ENCODE measurements at places on chromosomes 4 and X. TPM values are rescaled to one million over a fixed set of nuclear protein-coding genes. Genes with fewer than 3 reads are reported as not detected.

CT45A6 gene
- not detected for total RNA-seq

- DNase-seq, result no peak
- no peak overlapping the region for H3K4me3 ChIP-seq
- no peaks in the 10 kb centered on the region for H3K4me1 ChIP-seq
- H3K27me3 ChIP-seq, result no peaks in the 10 kb centered on the region
- no peak overlapping the region for H3K27ac ChIP-seq
- H3K36me3 ChIP-seq, result no peaks in the 10 kb centered on the region
Observed at GRCh38 chrX:151621422-151621821, 57.9 kb downstream of the PASD1 start.

DNA sequence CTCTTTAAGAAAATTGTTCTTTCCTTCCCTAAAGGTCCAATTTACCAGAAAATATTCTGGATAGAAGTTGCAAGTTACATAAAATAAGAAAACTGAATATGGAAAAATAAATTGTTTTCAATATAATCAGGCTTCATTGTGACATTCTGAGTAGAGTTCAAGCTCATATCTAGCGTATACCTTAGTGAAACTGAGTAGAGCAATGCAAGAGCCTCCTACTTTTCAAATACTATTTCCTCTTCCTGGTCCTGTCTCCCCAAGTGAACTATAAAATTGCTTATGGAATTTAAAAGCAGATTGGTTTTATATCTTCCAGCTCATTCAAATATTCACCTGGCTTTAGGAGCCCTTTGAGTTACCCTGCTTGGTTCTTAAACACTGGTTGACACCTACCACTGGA, 189.3 kb upstream of the GALNT7 start:
- H3K4me1 ChIP-seq, result peaks cover 11% of the 10 kb centered on the region
- no peak overlapping the region for H3K4me3 ChIP-seq
- H3K36me3 ChIP-seq, result no peaks in the 10 kb centered on the region

IL9R gene
- total RNA-seq, result not detected

MAGEA9B gene
- total RNA-seq, result not detected

GABRG1 gene
- not detected for total RNA-seq

TGIF2LX gene
- not detected for total RNA-seq

DNA sequence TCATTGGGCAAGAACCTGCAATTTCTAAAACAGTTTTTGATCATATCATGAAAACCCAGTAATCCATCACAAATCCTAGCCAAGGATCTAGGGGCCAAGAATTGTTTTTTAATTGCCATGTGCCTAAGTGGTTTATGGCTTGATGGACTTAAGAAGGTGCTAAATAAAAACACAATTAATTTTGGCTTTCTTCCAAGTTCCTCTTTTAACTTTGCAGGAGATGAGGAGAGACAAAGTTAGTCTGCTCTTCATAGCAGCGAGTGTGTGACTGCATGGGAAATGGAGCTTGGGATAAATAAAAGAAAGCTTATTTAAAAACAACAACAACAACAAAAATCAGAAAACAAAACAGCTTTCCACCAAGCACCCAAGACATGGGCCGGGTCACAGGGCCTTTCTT, 41.4 kb downstream of the ARHGEF9 start:
- DNase-seq, result no peak
- H3K27me3 ChIP-seq, result no peaks in the 10 kb centered on the region
- peaks cover 11% of the 10 kb centered on the region for H3K4me1 ChIP-seq
- H3K36me3 ChIP-seq, result no peaks in the 10 kb centered on the region
- no peak overlapping the region for H3K4me3 ChIP-seq

MAGEA11 gene
- not detected for total RNA-seq

- peak; percentile 58 for DNase-seq
- peaks cover 52% of the 10 kb centered on the region for H3K27me3 ChIP-seq
- H3K27ac ChIP-seq, result peak overlapping the region; percentile 14
- H3K36me3 ChIP-seq, result no peaks in the 10 kb centered on the region
- H3K4me3 ChIP-seq, result peak overlapping the region; percentile 6
Observed at GRCh38 chrX:40539214-40540142, 41.3 kb upstream of the ATP6AP2 start.

DNA sequence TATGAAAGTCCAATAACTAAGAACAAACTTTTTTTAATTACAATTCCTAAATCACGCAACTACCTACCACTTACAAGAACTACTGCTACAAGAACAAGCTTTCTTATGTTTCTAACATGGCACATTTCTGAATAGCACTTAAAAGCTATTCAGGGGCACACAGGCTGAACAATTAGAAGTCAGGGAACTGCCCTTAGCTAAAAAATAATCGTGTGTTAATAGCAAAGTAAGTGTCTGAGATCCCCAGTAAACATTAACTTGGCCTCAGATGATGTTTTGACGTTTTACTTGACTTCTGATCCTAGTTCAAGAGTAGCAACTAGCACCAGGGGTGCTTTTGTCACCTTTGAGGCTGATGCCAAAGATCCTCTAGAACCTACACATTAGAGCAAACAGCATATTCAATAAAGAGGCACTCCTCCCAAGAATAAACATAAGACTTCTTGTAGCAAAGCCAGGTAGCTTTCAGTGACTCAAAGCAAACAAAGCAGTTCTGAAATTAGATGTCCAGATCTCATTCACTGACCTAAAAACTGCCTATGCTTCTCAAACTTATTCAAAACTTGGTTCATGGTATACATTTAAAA, 16.2 kb downstream of the SPOCK3 start:
- no peak overlapping the region for H3K4me3 ChIP-seq
- no peaks in the 10 kb centered on the region for H3K36me3 ChIP-seq
- no peak overlapping the region for H3K27ac ChIP-seq
- H3K27me3 ChIP-seq, result no peaks in the 10 kb centered on the region

PF4V1 gene
- not detected for total RNA-seq

DNA sequence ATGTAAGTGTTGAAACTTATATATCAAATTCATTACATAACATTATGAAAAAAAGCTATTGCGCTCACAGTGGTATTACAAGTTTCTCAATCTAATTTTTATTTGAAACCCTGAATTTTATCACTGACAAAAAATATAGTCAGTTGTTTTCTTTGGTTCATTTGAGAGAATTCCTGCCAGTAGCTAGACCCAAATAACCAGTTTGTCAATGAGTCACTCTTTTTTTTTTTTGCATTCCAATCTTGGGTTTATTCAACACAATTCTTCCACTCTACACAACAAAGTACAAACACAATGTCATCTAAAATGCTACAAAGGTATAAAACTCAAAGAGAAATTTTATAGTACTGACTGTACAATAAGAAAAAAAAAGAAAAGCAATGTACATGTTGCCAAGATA, 13.1 kb downstream of the HPF1 start:
- H3K4me3 ChIP-seq, result no peak overlapping the region
- H3K27me3 ChIP-seq, result no peaks in the 10 kb centered on the region
- no peak overlapping the region for H3K27ac ChIP-seq
- no peaks in the 10 kb centered on the region for H3K36me3 ChIP-seq
- DNase-seq, result no peak
